ENCODE measurements at places on chromosomes 12 and 14.

GRCh38 chr12:131323879-131324278 is 370.2 kb downstream of the ADGRD1 start:
- DNase-seq = no peak

DNA sequence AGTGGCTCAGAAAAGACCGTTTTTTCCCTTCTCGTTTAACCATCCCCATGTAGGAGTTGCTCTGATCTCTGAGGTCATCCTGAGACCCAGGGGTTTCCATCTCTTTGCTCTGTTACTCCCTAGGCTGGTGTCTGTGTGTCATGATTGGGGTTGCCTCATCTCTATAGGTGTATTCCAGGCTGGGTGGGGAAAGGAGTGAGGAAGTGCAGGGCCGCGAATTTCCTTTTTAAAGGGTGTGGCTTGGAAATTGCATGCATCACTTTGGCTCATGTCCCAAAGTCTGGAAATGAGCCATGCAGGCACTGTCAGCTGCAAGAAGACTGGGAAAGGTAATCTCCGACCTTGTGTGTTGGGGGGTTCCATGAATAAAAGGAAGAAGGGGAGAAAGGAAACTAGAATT is 201.9 kb downstream of the AACS start:
- DNase-seq = no peak

GRCh38 chr12:113860059-113860820 is 105.9 kb downstream of the RBM19 start:
- no peak for DNase-seq

DNA sequence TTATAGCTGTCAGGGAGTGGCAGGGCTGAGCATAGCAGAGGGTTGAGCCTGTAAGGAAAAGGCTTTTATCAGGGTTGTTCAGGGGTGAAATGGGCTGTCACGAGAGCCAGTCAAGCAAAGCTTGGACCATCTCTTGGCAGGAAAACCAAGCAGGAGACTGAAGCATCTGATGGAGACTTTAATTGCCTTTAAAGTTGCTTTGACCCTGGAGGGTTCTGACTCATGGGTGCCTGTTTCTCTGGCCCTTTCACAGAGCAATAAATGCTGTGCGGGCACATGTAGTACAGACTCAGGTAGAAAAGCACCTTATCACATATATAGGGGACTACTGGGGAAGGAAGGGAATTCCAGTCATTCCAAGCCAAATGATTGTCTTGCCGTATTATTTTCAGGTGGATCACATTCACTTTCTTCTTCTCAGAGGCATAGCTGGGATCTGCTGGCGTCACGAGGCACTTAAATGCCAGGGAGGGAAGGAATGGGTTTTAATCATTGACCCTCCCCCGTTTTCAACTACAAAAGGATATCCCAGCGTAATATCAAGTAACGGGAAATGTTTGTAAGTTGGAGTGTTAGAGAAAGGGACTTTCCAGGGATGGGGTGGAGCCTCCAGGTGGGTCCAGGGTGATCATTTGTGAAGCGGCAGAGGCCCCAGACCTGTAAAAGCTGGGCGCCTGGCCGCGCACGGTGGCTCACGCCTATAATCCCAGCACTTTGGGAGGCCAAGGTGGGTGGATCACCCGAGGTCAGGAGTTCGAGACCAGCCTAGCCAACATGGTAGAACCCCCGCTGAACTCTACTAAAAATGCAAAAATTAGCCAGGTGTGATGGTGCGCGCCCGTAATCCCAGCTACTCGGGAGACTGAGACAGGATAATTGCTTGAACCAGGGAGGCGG is 34.9 kb downstream of the PLEKHD1 start:
- no peak for DNase-seq

- no peak for DNase-seq
Measured at GRCh38 chr14:102999227-102999895, 58.0 kb downstream of the CDC42BPB start.

DNA sequence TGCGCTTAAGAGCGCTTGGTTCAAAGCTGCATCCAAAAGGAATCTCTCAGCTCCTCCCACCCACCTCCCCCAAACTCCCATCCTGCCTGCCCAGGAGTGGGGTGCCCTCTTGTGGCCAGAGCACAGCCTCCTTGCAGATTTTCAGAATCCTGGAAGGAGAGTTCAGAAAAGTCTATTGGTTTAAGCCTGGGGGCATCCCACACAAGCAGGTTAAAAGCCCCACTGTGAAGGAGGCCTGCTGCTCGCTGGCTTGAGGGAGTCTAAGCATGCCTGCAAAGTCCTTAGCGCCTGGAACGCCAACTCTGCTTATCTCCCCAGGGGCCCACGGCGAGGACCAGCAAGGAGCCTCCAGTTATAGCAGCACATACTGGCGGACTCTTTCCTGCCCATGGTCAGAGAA is 297.1 kb downstream of the KSR2 start:
- peak; percentile 56 for DNase-seq

- DNase-seq = no peak
Measured at GRCh38 chr12:80625051-80625450, 82.4 kb upstream of the MYF6 start.

GRCh38 chr12:71780237-71780822 is 25.7 kb downstream of the RAB21 start:
- DNase-seq = peak; percentile 23

DNA sequence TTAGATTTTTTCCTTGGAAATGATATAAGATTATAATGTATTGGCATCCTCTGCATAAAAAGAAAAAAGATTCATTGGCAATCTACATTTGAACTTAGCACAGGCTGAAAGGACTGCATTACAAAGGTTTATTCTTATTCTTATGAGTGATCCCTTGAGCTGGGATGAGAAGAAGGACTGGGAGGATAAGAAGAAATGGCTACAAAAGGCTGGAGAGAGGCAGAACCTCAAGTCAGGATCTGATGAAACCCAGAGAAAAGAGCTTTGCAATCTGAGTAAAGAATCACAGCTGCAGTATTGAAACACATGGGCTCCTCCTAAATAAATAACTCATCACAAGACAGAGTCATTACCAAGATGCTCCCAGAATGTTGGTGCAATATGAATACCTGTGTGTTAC is 1635.4 kb upstream of the FLRT2 start:
- no peak for DNase-seq
